A549 (cell line): ENCODE measurements at places on chromosomes 13 and 19.
A peak's percentile ranks its signal among the peaks of the same experiment; 100 is the strongest.

GRCh38 chr19:46428239-46429135 is at the start of gene PNMA8C:
TSS of gene PNMA8C (minus strand) at chr19:46428936. CDS start at chr19:46428359, 577 bp downstream.
- DNase-seq, result no peak

GRCh38 chr19:18611327-18612050 is 1.2 kb upstream of the TMEM59L start:
- DNase-seq, result no peak

- no peak for DNase-seq
These were observed 15.1 kb downstream of the KCNRG start for GRCh38 chr13:50030315-50030714.

DNA sequence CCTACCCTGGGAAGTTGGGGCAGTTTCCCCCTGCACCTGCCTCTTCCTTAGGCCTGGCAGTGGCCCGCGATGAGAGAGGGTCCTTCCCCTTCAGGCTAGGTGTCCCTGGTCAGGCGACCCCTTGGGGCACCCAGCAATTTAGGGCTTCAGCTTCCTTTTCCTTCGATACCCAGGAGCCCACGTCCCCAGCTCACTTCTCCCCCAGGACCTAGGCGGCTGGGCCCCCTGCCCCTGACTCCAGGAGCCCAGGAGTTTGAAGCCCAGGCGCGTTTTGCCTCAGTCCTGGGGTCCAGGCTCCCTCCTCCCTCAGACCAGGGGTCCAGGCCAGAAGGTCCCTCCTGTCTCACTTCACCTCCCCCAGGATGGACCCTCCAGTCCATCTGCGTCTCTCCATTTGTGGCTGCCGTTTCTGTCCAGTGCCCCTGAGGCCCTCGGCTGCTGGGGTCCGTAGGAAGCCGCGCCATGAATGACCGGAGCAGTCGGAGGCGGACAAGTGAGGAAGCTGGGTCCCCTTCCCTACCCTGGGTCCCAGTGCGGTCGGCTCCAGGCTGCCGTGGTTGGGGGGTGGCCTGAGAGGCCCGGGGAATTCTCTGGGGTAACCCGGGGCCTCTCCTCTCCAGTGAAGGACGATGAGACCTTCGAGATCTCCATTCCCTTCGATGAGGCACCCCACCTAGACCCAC is 714 bp downstream of the CCDC106 start:
- no peak for DNase-seq

DNA sequence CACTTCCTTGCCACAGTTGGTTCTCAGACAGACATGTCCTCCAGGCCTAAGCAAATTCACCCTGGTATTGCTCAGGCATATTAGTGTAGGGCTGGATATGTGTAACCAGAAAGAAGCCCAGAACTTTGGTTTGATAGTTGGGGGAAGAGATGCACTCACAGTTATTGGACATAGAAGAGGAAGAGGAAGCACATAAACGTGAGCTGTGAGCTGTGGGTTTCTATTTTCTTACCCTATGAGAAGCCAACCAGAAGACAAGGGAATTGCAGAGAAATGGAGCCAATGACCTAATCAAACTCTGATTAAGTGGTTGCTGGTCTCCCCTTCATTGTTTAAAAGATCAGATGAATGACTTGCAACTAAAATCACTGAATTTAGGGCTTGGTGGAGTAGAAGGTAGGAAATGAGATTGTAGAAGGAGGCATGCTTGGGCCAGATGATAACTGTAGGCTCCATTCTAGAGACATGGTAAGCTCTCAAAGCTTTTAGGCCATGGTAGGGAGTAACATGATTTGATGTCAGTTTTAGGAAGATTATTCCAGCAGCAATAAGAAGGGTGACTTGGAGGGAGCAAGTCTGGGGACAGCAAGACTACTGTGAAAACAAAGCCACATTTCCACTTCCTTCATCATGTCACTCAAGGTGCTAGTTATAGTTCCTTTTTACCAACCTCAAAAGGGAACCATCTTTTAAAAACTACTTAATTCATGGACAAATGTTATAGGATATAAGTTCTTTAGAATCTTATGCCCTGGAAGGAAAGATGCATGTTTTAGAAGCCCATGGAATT is 24.1 kb upstream of the WDFY2 start:
- no peak for DNase-seq

- no peak for DNase-seq
These were observed 22.0 kb upstream of the GPR18 start for GRCh38 chr13:99280166-99280565.

DNA sequence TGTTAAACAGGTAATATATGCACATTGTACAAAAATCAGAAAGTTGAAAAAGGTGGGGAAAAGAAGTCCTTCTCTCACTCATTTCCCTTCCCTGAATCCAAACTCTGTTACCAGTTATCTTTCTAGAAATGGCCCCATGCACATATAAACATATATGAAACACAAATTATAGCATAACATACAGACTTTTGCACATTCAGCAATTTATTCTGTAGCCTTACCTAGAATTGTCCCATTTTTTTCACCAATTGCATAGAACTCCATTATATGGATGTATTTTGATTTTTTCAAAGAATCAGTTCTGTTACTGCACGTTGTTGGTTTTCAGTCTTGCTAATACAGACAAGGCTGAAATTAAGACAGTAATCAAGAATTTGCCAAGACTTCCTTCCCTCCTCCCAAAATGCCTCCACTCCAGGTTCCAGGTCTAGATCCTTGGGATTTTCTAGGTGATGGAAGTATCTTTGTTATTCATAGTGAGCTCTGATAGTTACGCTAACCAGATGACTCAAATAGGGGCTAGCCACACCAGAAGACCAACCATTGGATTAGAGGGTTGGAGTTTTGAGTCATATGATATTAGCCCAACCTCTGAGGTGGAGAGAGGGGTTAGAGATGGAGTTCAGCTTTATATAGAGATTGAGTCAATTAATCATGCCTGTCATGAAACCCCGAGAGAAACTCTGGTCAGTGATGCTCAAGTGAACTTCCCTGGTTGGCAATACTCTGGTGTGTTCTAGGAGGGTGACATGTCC is 30.7 kb downstream of the GPR180 start:
- no peak for DNase-seq

DNA sequence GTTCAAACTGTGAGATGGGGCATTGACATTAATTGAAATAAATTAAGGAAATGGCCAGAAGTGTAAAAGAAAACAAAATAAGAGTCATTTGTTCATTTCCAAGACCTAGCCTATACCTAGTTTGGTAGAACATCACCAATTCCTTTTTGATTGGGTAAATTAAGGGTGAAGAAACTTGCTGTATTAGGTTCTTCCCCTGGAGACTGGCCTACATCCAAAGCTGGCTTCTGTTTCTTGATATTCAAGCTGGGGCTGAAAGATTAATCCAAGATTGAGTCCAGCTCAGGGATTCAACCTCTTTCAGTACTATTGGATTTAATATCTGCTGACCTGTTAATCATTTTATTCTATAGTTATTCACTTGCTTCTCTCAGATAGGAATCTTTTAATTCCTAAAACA is 183.2 kb downstream of the GPC6 start:
- no peak for DNase-seq

DNA sequence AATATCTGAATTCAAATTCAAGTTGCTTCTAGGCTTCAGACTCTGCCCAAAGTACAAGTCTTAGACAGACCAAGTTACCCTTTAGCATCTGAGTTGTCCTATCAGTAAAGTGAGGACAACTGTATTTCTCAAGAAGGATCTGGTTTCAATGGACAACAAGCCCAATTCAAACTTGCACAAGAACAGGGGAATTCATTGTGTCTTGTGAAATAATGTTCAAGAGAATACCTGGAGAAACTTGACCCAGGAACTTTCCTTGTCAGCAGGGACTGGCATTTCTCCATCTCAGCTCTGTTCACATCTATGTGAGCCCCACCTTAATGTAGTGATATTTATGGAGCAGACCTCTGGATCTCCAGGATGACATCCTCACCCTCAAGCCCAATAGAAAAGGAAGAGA is 894.9 kb upstream of the SLC10A2 start:
- DNase-seq, result no peak

GRCh38 chr19:49085868-49086232 is 599 bp downstream of the SNRNP70 start:
- DNase-seq, result no peak

- DNase-seq, result no peak
These were observed 428.5 kb downstream of the IRS2 start for GRCh38 chr13:109357751-109358471.

DNA sequence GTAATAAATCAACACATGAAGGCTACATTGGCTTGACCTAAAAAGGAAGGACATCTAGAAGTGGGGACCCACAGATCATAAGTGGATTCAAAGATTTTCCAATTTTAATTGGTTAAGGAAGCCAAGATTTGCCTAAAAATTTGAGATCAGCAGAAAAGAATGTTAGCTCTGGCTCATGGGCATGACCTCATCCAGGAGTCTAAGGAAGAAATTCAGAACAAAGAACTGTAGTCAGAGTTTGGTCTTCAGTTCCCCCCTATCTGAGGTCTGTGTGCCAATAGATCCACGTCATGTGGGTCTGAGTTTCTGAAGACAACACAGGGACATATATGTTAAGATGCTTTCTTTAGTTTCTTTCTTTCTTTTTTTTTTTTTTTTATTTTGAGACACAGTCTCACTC is 648.8 kb upstream of the SPRY2 start:
- DNase-seq, result no peak

- no peak for DNase-seq
These were observed 455.4 kb upstream of the TSHZ3 start for GRCh38 chr19:31804668-31805067.

GRCh38 chr19:16290692-16291091 is 33.9 kb upstream of the KLF2 start:
- no peak for DNase-seq

DNA sequence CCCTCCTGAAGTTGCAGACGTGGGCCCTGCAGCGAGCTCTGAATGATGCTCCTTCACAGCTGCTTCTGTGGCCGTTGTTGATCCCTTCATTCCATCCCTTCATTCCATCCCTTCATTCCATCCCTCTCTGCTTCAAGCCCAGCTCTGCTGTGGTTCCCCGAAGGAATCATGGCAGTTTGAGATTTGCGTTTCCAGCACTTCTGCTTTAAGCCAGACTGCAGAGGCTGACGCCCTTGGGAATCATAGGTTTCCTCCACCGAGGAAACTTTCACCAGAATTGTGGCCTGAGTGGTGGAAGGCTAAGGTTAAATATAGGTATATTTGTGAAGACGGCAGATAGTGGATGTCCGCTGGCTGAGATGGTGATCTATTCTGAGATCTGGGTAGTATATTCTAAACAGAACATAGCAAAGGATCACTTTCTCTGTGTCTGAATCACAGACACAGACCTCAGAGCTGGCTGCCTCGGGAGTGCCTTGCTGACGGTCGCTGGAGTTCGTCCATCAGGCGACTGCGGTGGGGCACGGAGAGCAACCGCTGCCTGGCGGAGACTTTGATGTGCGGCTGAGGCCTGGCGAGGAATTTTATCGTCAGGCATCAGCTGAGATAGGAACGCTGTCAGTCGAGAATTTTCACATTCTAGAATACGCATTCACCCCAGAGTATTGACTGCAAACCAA is 42.8 kb upstream of the DCUN1D2 start:
- no peak for DNase-seq

DNA sequence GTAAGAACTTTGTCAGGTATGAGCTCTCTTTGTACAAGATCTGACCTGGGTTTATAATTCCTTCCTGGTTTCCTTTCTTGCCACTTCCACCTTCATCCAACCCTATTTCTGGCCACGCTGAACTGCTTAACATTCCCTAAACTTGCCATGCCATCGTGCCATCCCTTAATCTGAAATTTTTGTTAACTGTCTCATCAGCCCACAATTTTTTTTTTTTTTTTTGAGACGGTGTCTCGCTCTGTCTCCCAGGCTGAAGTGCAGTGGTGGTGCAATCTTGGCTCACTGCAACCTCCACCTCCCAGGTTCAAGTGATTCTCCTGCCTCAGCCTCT is 144.6 kb downstream of the GGACT start:
- no peak for DNase-seq

- DNase-seq, result no peak
These were observed 121.5 kb upstream of the CSNK1A1L start for GRCh38 chr13:37226971-37227370.

DNA sequence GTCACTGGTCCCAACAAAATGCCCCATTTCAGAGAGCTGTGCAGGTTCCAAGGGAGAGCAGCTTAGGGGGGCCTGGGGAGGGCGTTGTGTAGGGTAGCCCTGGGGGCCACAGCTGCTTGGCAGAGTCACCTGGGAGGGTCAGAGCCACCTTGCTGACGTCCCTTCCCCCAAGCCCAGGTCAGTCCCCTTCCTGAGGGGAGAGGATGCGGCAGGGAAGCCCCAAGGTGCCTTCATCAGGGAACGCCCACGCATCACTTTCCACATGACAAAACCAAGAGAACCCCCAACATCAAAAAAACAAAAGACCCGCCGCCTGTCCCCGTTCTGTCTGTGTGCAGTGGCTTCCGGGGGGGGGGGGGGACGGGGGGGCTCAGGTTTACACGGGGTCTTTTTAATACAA is 5.3 kb upstream of the UQCR11 start:
- DNase-seq, result no peak

GRCh38 chr19:35717665-35718344 is at the start of gene KMT2B:
TSS of gene KMT2B (plus strand) at chr19:35718003. CDS start at chr19:35718019, 16 bp downstream.
- peak; percentile 98 for DNase-seq

- no peak for DNase-seq
These were observed 98.0 kb upstream of the WASF3 start for GRCh38 chr13:26459276-26460131.

- DNase-seq, result no peak
These were observed 15.9 kb upstream of the ELAVL1 start for GRCh38 chr19:8021374-8021773.

GRCh38 chr19:56690670-56691069 is 19.1 kb upstream of the ZNF835 start:
- DNase-seq, result no peak

DNA sequence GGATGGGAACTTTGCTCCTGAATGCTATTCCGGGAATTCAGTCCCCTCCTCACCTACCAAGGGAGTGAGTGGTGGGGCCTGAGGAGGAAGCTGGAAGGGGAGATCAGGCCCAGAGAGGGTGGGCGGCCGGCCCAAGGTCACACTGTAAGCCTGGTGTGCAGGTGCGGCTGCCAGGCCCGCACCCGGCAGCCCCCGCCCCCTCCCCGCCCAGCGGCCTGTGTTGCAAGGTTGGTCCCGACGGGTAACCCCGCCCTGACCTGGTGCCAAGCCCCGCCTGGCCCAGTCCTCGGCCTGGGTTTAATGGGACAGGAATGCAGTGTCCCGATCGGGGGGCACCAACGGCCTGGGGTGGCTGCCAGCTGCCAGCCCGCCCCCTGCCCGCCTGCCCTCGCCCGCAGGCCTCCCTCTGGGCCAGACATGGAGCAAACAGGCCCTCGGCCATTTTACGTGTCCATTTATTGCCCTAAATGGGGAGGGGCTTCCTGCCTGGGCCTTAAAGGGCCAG is 5.5 kb downstream of the ZBTB7A start:
- no peak for DNase-seq

GRCh38 chr13:105567951-105568525 is 967.4 kb downstream of the EFNB2 start:
- no peak for DNase-seq

- DNase-seq, result no peak
These were observed 19.6 kb upstream of the NFIC start for GRCh38 chr19:3346677-3347353.
